Activated gamma-delta T cell treated with Interleukin-2 at 50 U/mL for 16 hours (primary cell): ENCODE measurements at places on chromosomes 4 and X.

GRCh38 chrX:28120072-28120471, 138.8 kb upstream of the DCAF8L1 start:
- no peak for DNase-seq

- no peak for DNase-seq
These were observed 96.1 kb downstream of the PHKA2 start for GRCh38 chrX:18887825-18888212.

DNA sequence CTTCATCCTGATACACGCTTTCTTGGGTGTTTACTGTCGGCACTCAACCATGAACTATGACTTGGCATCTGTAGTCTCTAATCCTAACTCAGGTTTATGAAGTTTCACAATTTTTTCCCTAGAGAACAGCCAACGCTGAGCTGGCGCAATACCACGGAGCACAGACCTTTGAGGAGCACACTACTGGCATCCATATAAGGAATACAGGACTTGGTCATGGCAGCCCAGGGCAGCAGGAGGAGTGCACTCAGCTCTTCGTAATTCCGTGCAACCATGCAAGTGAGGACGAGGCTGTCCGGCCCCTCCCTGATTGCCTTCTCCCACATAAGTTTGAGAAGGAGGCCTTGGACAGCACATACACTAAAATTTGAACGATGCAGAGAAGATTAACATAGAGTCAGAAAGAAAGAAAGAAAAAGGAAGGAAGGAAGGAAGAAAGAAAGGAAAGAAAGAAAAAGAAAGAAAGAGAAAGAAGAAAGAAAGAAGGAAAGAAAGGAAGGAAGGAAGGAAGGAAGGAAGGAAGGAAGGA, 41.0 kb upstream of the PDLIM5 start:
- no peak for DNase-seq

DNA sequence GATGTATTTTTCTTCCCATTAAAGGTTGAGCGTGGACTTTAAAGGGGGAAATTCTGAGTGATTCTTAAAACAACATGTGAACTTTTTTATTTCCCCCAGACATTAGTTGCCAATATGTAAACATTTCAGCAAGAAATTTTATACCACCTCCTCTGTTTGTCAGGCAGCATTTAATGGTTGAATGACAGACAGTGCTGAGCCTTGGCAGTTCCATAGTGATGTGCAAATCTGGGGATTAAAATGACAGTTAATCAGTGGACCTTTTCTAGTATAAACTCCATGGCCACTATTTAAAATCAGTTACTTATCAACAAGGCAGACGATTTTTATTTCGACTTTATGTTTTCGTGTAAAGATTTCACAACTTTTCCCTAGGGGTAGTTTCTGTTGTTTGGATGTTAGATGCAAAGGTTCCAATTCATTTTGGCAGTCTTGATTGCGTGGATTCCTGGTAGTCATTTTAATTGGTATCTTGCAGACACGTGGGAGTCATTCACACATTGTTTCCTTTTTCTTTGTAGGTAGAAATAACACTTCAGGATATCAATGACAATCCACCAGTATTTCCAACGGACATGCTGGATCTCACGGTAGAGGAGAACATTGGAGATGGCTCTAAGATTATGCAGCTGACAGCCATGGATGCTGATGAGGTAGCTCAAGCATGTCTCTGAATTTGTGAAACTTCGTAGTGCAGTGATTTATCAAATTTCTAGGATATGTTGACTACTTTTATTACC, 83.7 kb downstream of the FAT4 start:
- DNase-seq = no peak

DNA sequence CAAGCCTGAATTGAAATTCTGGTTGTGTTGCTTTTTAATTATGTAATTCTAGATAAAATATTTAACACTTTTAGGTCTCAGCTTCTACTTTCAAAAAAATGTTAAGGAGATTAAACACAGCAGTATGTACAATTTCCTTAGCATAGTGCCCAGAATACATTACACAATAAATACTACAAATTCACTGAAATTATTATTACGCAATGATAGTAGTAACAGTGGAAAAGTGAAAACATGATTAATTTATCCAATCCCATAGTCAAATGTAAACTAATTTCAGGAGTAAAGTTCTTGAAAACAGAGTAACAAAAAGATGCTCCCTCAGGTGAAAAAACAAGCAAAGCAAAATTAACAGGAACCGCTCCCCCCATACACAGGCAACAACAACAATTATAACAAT, 1915.4 kb downstream of the STIM2 start:
- no peak for DNase-seq

GRCh38 chrX:71540801-71541200, 7.9 kb downstream of the OGT start:
- no peak for DNase-seq

GRCh38 chr4:38015886-38016515, 55.8 kb downstream of the PTTG2 start:
- DNase-seq = no peak

DNA sequence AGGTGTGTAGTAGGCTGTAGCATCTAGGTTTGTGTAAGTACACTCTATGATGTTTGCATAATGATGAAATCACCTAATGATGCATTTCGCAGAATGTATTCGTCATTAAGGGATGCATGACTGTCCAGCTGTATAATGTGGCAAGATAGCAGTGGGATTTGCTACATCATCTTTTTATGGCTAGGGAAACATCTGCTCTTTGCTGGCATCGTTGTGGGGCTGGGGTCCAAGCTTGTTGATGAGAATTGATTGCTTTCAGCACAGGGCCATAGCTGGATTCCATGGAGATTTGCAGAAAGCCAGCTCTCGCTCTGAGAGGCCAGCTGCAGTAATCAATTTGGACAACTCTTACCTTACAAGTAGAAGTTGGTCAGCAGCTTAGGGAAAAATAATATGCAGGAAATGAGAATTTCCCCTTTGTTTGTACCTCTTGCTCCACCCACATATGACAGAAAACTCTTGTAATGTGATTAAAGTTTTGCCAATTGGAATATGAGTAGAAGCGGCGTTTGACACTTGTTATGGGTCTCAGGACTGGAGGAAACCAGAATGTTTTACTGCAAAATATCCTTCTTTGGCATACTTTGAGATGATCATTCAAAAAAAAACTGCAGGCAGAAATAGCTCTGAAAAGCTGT, 310.5 kb downstream of the RAPGEF2 start:
- DNase-seq = no peak

- no peak for DNase-seq
These were observed 14.3 kb downstream of the CFAP99 start for GRCh38 chr4:2432991-2433530.

DNA sequence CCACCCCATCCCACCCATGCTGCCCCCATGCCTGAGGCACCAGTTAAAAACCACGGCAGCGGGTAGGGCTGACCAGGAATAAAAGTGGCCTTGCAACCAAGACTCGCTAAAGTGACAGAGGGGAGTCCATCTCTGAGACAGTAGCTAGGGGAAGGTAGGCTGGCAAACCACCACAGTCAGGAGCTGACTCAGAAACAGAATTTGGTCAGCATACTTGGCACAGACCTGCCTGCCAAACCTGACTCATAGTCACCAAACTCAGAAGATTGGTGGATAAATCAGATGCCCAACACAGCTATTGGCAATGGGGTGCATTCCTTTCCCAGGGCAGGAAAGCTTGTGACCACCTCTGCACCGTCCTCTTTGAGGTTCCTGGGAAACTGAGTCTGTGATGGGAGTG, 193.8 kb downstream of the BCOR start:
- DNase-seq = no peak

GRCh38 chrX:72057331-72057730, 74.4 kb downstream of the RTL5 start:
- no peak for DNase-seq

GRCh38 chr4:141786946-141787345, 150.6 kb downstream of the IL15 start:
- no peak for DNase-seq

DNA sequence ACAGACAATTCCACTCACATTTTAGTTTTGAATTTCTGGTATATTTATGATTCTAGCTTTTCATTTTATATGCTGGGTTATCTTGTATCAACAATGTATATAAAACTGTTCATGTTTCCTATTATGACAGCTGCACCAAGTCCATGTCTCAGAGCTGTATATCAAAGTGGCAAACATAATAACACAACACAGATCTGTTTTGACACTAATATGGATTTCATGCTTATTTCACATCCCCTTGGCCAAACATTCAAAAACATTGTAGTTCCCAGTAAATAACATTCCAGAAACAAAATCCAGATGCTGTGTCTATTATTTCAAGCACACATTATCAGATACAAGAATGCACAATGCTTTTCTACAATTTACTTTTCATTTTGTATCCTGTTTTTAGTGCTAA, 380.6 kb upstream of the MAGEB2 start:
- DNase-seq = no peak
